ENCODE measurements at places on chromosomes 4 and X.

DNA sequence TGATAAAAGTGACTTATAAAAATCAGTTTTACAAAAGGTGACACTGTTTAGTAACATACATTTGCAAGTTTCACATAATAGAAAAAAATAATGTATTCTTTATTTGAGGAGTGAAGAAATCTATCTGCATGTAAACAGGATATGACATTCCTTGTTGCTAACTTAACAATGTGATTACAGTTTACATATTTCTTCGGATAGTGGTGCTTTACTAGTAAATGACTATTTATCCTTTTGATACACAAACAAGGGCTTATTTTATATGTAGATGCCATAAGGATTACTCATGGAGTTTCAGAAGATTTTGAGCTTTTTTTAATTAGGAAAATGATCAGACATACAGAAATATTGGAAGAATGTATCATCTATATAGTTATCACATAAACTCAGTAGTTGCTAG is 126.5 kb downstream of the SLIT2 start:
- DNase-seq: no peak

- DNase-seq: no peak
Measured at GRCh38 chrX:129663171-129663570, 8.4 kb upstream of the APLN start.

- no peak for DNase-seq
Measured at GRCh38 chr4:125338814-125339213, 24.1 kb downstream of the FAT4 start.

- DNase-seq: no peak
Measured at GRCh38 chr4:42845586-42845985, 46.9 kb upstream of the GRXCR1 start.

- no peak for DNase-seq
Measured at GRCh38 chrX:69530306-69530705, 26.2 kb downstream of the NALF2 start.

GRCh38 chrX:37347420-37347819 is 1.7 kb upstream of the PRRG1 start:
- no peak for DNase-seq

GRCh38 chr4:88696630-88697029 is 999 bp downstream of the NAP1L5 start:
- no peak for DNase-seq

- peak; percentile 30 for DNase-seq
Measured at GRCh38 chr4:26356081-26356501, 35.3 kb downstream of the RBPJ start.

- DNase-seq: no peak
Measured at GRCh38 chr4:122606364-122607043, 14.4 kb downstream of the IL21 start.

GRCh38 chrX:3159995-3160720 is 118.9 kb downstream of the ARSF start:
- no peak for DNase-seq

DNA sequence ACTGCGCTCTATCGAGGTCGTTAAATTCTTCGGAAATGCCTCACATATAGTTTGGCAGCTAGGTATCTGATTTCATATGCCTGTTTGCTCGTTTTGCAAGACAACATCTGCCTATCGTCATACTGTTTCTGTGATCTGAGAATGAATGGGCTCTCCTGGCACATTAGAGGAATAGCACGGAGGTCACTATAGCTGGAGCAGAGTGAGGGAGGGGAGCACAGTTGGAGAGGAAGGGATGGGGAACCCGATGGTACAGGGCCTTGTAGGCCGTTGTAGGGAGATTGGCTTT is 552 bp downstream of the IKBKG start:
- no peak for DNase-seq

DNA sequence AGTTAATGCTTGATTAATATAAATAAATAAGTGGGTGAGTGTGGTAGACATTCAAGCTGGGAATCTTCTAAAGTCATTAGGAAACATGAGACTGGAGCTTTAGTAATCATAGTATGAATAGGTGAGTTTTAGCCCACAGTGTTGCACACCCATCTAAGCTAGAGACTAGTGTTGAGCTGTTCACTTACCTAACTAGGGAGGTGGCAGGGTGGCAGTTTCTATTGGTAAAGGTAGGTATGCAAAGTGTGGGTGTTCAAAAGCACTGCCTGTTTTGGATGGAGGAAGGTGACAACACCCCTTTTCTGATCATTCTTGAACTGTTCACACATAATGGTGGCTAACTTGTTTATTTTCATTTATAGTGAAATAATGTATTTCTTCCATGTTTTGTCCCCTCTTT is 41.3 kb downstream of the PLS3 start:
- DNase-seq: no peak
